Activated T-helper 2 cell treated with anti-CD3 and anti-CD28 coated beads, Interferon-gamma antibody, Interleukin-2, Interleukin-4, amounts not matched to agents 10 μg/mL and 5 μg/mL and 100 μg/mL, durations not matched to agents 14 hours and 24 hours and 36 hours (primary cell): ENCODE measurements at places on chromosomes 4 and X. TPM values are rescaled to one million over a fixed set of nuclear protein-coding genes. Genes with fewer than 3 reads are reported as not detected.

The EPHA5 gene
- not detected in 2 replicates for total RNA-seq

The ANTXR2 gene
- total RNA-seq, result 3.2 and 3.6 TPM in 2 replicates

The NDUFC1 gene
- total RNA-seq, result 50.9 and 51.4 TPM in 2 replicates

The TBC1D9 gene
- 0.07 TPM in 2 replicates for total RNA-seq

The CSAG3 gene
- not detected in 2 replicates for total RNA-seq

The HSFX3 gene
- 0.27 TPM in 1 of 2 replicates, not detected in the other for total RNA-seq

The TLR1 gene
- total RNA-seq, result 0.34 and 0.67 TPM in 2 replicates

The SMS gene
- 143 TPM in 2 replicates for total RNA-seq

The CFAP299 gene
- not detected in 2 replicates for total RNA-seq

The H2BW2 gene
- not detected in 2 replicates for total RNA-seq

DNA sequence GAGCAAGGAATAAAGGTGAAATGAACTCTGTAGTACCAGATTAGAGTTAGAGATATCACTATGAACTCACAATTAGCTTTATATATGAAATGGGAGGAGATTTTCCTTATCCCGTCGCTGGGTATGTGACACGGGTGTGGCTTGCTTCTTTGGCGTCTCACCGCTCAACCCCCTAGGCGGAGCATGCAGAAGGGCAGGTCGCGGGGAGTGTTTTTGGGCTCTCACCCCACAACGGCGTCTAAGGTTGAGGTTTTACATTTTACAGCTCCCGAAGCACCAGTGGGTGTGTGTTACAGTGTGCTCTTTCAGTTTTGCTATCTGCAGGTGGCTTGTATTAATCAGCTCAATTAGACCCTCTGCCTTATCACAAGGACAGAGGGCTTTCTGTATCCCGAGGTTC is 42.1 kb upstream of the MAGEB10 start:
- no peaks in the 10 kb centered on the region for H3K27me3 ChIP-seq
- H3K27ac ChIP-seq, result no peak overlapping the region
- H3K36me3 ChIP-seq, result no peaks in the 10 kb centered on the region
- no peaks in the 10 kb centered on the region for H3K4me1 ChIP-seq
- DNase-seq, result no peak
- H3K4me3 ChIP-seq, result no peak overlapping the region

GRCh38 chr4:5385741-5386311 is 322.5 kb downstream of the EVC2 start:
- DNase-seq, result no peak
- H3K4me1 ChIP-seq, result no peaks in the 10 kb centered on the region
- no peaks in the 10 kb centered on the region for H3K36me3 ChIP-seq
- no peak overlapping the region for H3K4me3 ChIP-seq

DNA sequence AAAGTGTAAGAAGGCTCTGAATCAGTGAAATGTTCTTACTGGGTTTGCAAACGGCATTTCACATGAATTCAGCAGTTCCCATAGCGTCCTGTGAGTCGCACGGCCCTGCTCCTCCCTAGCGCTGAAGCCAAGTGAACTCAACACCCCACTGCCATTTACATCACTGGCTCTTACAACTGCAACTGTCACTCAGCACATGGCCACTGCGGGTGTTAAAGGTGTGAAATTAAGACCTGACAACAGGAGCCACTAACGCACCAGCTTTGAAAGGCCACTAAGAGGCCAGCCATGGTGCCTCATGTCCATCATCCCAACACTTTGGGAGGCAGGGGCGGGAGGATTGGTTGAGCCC is 31.7 kb downstream of the RNF212 start:
- H3K36me3 ChIP-seq, result no peaks in the 10 kb centered on the region
- no peak for DNase-seq

GRCh38 chr4:38119668-38120385 is 159.6 kb downstream of the PTTG2 start:
- H3K4me3 ChIP-seq, result no peak overlapping the region
- H3K27me3 ChIP-seq, result no peaks in the 10 kb centered on the region
- H3K36me3 ChIP-seq, result peaks cover 49% of the 10 kb centered on the region
- peaks cover 15% of the 10 kb centered on the region for H3K4me1 ChIP-seq
- no peak for DNase-seq

DNA sequence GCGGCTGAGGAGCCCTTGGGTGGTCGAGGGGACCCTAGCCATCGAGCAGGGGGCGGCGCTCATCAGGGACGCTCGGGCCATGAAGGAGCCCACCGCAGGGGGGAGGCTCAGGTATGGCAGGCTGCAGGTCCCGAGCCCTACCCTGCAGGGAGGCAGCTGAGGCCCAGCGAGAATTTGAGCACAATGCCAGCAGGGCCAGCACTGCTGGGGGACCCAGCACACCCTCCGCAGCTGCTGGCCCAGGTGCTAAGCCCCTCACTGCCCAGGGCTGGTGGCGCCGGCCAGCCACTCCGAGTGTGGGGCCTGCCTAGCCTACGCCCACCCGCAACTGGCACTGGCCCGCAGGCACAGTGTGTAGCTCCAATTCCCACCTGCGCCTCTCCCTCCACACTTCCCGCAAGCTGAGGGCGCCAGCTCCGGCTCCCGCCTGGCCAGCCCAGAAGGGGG is 325.4 kb upstream of the FRG1 start:
- H3K27ac ChIP-seq, result no peak overlapping the region
- H3K36me3 ChIP-seq, result no peaks in the 10 kb centered on the region
- no peak overlapping the region for H3K4me3 ChIP-seq
- H3K27me3 ChIP-seq, result no peaks in the 10 kb centered on the region
- peaks cover 4% of the 10 kb centered on the region for H3K4me1 ChIP-seq

GRCh38 chr4:145501051-145501660 is 19.5 kb downstream of the SMAD1 start:
- no peak for DNase-seq
- H3K36me3 ChIP-seq, result no peaks in the 10 kb centered on the region
- H3K4me1 ChIP-seq, result peaks cover 5% of the 10 kb centered on the region

DNA sequence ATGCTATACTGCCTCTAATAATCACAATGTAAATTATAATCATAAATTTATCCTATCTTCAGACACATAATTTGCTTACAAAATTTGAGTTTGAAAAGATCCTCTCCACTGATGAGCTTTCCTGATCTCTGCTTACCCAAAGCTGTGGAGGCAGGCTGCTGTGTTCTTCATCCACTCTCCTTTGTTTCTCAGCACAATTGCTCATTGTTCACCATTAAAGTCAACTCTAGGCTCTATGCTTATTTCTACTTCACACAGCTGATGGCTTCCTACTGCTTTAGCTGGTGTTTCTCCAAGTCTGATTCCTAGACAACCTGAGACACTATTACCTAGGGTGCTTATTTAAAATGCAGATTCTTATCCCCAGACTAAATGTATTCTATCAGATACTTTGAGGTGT is 319.7 kb downstream of the PCDH18 start:
- DNase-seq, result no peak
- no peaks in the 10 kb centered on the region for H3K27me3 ChIP-seq
- H3K36me3 ChIP-seq, result no peaks in the 10 kb centered on the region
- H3K4me3 ChIP-seq, result no peak overlapping the region
- H3K27ac ChIP-seq, result no peak overlapping the region

- peaks cover 27% of the 10 kb centered on the region for H3K4me1 ChIP-seq
- H3K27me3 ChIP-seq, result no peaks in the 10 kb centered on the region
- DNase-seq, result no peak
- peaks cover 35% of the 10 kb centered on the region for H3K36me3 ChIP-seq
- no peak overlapping the region for H3K4me3 ChIP-seq
- peak overlapping the region; percentile 75 for H3K27ac ChIP-seq
Observed at GRCh38 chr4:89243733-89244252, 63.8 kb downstream of the GPRIN3 start.

GRCh38 chr4:188930822-188931221 is 791.6 kb downstream of the TRIML1 start:
- no peak for DNase-seq
- no peaks in the 10 kb centered on the region for H3K36me3 ChIP-seq
- H3K4me3 ChIP-seq, result no peak overlapping the region
- H3K4me1 ChIP-seq, result no peaks in the 10 kb centered on the region
- no peaks in the 10 kb centered on the region for H3K27me3 ChIP-seq
- no peak overlapping the region for H3K27ac ChIP-seq

GRCh38 chrX:136255541-136255940 is 4.3 kb upstream of the MAP7D3 start:
- H3K36me3 ChIP-seq, result no peaks in the 10 kb centered on the region
- DNase-seq, result no peak
- H3K27me3 ChIP-seq, result no peaks in the 10 kb centered on the region
- no peak overlapping the region for H3K27ac ChIP-seq
- peaks cover 24% of the 10 kb centered on the region for H3K4me1 ChIP-seq

DNA sequence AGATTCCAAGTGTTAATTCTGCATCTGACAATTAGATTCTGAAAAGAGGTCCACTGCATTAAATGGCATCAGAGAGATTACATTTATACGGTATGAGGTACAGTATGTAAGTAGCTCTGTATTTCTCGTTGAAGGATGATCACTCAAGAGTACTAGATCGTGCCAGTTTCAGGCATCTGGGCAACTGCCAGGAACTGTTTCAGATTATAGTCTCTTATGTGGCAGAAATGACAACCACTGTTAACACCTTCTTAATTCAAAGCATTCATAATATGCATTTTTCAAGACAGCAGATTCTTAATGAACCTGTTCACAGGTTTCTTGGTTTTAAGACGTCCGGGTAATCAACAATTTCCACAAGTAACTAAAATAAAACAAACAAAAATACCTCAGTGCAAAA is 1.6 kb downstream of the ANKRD50 start:
- no peak overlapping the region for H3K27ac ChIP-seq
- peaks cover 5% of the 10 kb centered on the region for H3K4me1 ChIP-seq
- peaks cover 9% of the 10 kb centered on the region for H3K27me3 ChIP-seq
- no peaks in the 10 kb centered on the region for H3K36me3 ChIP-seq

DNA sequence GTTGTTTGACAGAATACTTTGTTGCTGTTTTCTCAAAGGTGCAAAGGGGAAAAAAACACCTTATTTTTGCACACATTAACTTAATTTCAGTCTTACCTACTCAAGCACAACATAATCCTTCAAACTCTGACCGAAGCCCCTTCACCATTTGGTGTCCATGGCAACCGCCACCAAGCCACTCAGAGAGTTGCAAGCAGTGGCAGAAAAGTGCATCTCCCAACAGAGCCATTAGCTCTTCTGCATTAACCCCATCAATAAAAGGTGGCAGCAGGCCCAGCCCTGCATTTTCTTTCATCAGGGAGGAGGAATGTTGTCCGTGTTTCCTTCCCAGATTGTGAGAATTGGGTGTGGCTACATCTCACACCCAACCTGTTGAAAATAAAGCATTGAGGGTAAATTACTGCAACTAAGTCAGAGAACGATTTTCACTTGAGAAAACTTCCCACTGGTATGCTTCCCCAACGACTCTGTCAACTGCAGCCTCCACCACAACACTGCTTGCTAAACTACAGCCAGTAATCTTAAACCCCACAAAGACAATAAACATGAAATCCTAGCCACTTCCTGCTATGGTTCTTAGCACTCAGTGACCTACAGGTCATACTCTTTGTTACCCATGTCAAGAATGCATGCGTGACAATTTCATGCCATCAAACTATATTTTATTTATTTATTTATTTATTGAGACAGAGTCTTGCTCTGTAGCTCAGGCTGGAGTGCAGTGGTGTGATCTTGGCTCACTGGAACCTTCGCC is 154.0 kb downstream of the GRIA3 start:
- no peak overlapping the region for H3K27ac ChIP-seq
- no peaks in the 10 kb centered on the region for H3K27me3 ChIP-seq
- no peak overlapping the region for H3K4me3 ChIP-seq
- DNase-seq, result no peak

- H3K4me3 ChIP-seq, result no peak overlapping the region
- H3K27ac ChIP-seq, result peak overlapping the region; percentile 83
- H3K27me3 ChIP-seq, result no peaks in the 10 kb centered on the region
- peaks cover 29% of the 10 kb centered on the region for H3K36me3 ChIP-seq
- DNase-seq, result peak; percentile 55
Observed at GRCh38 chrX:148310426-148311165, 189.8 kb upstream of the AFF2 start.

DNA sequence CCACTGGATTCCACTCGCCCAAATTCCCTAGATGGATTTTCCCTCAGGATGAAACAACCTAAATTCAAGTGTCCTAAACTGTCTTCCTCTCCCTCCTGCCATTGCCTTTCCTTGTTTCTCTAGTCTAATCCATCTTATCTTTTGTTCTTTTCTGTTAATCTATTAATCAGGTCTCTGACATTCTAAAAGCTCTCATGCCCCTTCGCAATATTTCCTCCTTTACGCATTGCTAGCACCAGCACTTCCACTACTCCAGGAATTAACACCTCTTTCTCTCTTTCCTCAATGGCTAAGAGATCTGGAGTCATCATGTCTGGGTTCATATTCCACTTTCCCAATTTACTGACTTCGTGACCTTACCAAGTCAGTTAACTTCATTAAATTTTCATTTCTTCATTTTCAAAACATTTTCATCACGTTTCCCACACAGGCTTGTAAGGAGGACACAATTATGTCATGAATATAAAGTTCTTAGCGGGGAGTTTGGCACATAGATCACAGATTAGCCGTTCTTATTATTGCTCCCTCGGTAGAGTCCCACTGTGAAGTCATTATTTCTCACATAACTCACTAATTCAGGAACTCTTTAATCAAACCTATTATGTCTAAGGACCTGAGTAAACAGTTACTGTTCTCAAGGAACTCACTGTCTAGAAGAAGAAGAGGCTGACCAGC is 45.3 kb downstream of the FAT4 start:
- no peak overlapping the region for H3K27ac ChIP-seq
- no peaks in the 10 kb centered on the region for H3K27me3 ChIP-seq
- no peak for DNase-seq
- no peaks in the 10 kb centered on the region for H3K4me1 ChIP-seq

GRCh38 chr4:139297001-139297410 is 4.3 kb upstream of the NAA15 start:
- H3K27me3 ChIP-seq, result no peaks in the 10 kb centered on the region
- no peak for DNase-seq
- peaks cover 32% of the 10 kb centered on the region for H3K4me1 ChIP-seq

DNA sequence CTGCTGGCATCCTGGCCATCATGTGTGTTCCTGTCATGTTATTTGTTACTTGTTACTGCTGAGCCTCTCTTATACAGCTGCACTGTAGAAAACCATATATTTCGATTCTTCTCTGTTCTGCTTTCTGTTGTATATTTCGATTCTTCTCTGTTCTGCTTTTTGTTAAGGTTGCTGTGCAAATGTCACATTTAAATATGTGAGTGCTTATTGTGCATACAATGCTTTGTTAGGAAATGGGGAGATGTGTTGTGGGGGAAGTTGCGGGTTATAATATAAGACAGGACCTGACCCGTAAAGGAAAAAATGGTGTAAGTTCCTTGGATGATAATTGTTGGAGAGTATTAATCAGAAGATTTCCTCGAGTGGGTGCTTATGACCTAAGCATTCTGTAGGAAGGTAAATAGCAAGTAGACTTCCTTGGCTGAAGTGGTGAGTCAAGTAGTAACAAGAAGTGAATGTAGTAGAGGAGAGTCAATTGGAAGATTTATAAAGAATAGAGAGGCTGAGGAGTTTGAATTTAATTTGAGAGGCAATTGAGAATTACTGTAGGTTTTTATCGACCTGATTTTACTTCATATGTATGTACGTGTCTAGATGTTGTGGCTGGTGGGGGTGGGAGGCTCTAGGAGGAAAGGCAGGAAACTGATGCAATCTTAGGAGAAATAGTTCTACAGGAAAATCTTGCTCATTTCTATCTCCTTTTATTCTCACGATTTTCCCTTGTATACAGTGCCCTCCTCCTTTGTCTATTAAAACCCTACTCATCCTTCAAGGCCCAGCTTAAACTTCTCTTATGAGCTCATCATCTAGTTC is 8.5 kb downstream of the OGT start:
- peaks cover 41% of the 10 kb centered on the region for H3K4me1 ChIP-seq
- peak overlapping the region; percentile 79 for H3K4me3 ChIP-seq
- H3K27ac ChIP-seq, result peak overlapping the region; percentile 93
- DNase-seq, result no peak

GRCh38 chr4:76998251-76998901 is 48.8 kb downstream of the SEPTIN11 start:
- peaks cover 19% of the 10 kb centered on the region for H3K4me1 ChIP-seq
- H3K27me3 ChIP-seq, result peaks cover 72% of the 10 kb centered on the region
- DNase-seq, result no peak
- H3K36me3 ChIP-seq, result no peaks in the 10 kb centered on the region
- H3K4me3 ChIP-seq, result no peak overlapping the region
